ENCODE measurements at places on chromosomes 1 and 21.

- DNase-seq, result no peak
Observed at GRCh38 chr1:26535201-26535600, 5.6 kb downstream of the RPS6KA1 start.

DNA sequence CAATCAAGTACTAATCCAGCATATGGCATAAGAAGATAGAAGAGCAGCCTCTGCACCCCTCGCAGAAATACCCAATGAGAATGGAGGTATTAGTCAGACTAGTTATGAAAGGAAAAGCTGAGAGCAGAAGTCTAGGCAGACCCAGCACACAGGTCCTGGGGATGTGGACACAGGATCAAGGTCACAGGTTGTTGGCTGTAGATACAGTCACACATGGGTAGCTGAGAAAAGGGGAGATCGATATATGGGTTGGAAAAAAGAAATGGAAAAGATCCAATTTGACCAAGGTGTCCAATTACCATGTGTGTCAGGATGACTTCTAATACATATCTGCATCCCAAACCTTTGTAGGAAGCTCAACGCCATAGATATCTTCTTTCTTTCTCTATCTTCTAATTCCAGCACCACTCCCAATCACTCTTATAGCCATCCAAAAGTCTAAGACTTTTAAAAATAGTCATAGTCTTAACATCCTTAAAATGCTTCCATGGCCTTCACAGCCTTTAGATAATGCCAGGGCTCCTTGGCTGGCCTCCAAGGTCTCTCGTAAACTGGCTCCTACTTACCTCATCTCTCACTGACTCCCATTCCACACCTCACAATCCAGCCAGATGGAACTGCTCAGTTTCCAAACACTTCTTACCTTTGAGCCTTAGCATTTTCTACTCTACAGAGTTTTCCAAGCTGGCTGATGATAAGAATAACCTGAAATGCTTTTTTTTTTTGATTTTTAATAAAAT is 8.3 kb upstream of the ZC3H11B start:
- DNase-seq, result no peak

DNA sequence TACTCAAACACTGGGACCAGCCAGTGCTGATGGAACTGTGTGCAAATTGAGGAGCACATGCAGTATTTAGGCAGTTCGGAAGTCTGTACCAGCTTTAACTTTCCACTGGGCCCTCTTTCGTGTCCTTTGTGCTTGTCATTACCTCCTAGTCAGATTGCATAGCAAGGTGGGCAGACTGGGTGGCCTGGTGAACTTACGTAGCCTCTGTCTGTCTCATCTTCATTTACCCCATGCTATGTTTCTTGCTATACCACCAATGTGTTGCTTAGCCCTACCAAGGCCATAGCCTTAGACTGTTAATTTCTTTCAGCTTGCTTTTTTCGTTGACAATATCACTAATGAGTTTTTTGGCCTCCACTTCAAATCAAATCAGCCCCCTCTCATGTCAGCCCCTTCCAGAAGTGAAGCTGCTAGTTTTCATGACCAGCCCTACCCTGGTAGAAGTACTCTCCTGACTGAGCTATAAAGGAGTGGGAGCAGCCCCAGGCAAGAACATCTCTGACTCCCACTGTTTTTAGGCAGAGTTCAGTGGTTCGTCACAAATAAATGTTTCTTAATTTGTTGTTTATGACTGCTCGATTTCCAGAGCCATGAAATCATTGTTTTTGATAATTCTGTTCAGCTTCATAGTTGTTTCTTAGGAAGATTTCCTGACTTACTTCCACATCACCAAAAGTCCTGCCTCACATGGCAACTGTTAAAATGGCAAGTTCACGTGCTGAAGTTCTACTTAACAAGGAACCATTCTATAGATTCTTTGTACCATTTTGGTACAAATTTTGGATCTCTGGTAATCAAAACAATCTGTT is 19.3 kb downstream of the PRKACB start:
- no peak for DNase-seq

- peak; percentile 64 for DNase-seq
Observed at GRCh38 chr1:230824919-230825721, 43.2 kb downstream of the C1orf198 start.

GRCh38 chr1:161119092-161119903 is 1.4 kb downstream of the NIT1 start:
- no peak for DNase-seq

DNA sequence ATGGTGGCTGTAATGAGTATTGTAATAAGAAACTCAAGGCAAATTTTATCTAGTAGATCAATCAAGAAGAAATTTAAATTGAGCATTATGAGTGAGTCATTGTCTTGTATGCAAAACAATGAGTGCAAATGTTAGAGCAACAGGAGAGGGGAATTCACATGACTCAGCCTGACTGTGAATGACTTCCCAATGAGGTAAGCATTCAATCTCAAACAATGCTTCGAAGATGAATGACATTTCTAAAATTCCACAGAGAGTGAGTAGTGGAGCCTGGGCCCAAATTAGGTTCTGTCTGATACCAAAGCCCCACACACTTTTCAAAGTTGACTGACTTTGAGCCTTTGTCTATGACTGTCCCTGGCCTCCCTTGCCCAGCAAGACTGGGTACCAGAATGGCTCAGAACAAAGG is 738.0 kb downstream of the PTPRU start:
- no peak for DNase-seq

DNA sequence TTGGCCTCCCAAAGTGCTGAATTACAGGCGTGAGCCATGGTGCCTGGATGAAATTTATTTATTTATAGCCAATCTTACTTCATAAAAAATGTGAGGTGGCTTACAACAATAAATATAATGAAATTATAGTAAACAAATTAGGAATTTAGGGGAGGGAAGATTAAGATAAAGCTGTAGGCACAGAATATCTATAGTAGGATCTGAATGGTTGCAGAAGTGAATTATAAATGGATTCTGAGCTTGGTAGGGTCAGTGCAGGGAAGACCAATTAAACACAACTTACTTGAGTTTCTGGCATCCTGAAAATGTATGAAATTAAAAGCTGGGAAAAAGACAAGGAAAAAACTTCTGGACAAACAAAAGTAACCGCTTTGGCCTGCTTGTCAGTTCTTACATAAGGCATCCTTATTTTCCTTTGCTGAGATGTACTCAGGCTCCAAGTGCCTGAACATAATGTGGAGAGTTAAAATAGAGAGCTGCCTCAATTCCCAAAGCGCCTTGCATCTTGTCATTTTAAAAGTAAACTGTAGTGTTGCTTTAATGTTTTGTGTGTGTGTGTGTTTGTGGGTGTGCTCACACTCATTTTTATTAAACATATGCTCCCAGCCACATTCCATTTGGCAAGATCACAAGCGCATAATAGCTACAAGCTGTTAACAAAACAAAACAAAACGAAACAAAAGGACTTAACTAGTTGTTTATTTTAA is 247.3 kb downstream of the S1PR1 start:
- no peak for DNase-seq

- no peak for DNase-seq
Observed at GRCh38 chr1:234208791-234209190, 164.5 kb upstream of the COA6 start.

- DNase-seq, result no peak
Observed at GRCh38 chr1:10968411-10968826, 44.0 kb upstream of the TARDBP start.

All from coronary artery (tissue), 2 donors.